ENCODE measurements at places on chromosomes 13 and 19.
A peak's percentile ranks its signal among the peaks of the same experiment; 100 is the strongest.

- no peak for DNase-seq
Measured at GRCh38 chr13:108917581-108917980, 288.2 kb downstream of the MYO16 start.

- DNase-seq, result no peak
Measured at GRCh38 chr19:49761625-49762311, 1.3 kb downstream of the TSKS start.

GRCh38 chr13:28628241-28628640 lies 30.7 kb upstream of the POMP start:
- DNase-seq, result no peak

DNA sequence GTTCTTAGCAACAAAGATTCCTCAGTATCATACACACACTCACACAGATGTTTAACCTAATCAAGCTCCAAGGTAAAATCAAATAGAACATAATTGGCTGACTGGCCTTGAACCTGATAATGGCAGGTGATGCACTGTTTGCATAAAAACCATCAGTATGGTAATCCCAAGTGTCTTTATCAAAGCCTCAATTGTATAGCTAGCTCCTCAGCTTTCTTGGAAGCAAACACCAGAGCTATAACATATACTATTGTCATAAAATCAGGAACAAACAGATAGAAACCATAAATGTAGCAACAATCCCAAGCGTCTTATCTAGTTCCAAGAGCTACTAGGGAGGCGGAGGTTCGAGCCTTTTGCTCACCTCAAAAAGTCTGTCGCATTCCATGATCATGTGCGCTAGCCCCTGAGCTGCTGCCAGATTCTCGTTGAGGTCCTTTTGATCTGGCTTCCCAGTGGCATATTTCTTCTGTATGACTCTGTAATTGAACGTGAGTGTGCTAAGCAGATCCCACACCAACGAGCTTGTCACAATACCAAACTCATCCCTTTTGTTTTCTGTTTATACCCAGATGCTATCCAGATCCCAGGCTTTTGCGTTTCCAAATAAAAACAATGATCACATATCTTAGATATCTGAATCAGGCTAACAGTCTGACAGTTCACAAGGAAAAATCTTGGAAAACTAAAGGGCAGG lies 95.3 kb downstream of the KL start:
- DNase-seq, result no peak

- DNase-seq, result no peak
Measured at GRCh38 chr19:35474104-35474503, 16.2 kb downstream of the KRTDAP start.

DNA sequence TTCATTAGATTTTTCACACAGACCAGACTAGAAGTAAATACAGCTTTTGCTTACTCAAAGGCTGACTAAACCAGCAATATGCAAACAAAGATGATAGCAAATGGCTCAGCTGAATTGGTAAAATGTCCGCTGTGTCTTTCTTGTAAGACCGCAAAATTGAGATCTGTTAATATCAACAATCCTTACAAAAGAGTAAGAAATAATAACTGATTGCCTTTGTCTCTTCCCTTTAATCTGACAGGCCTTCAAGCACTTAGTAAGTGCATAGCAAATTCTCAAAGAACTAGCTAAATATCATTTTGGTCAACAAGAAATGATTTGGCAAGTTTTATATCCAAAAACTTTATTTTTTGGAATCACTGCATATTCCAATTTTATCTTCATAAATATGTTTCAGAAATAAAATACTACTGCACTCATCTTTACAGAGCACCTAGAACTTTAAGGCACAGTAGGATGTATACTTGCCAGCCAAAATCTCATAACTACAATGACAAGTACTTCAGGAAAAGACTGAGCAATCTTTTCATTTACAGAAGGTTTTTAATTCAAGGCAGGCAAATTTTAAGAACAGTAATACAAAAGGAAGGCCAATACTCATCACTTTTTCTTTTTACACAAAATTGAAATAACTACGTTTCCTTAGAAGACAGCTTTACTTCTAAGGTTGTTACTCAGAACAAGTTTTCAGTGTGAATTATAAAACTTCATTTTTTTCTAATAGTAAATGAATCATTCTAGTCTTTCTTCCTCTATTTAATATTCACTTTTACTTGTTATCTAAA lies 1.1 kb downstream of the ELF1 start:
- DNase-seq, result no peak

- no peak for DNase-seq
Measured at GRCh38 chr13:74450525-74450845, 316.3 kb upstream of the KLF12 start.

DNA sequence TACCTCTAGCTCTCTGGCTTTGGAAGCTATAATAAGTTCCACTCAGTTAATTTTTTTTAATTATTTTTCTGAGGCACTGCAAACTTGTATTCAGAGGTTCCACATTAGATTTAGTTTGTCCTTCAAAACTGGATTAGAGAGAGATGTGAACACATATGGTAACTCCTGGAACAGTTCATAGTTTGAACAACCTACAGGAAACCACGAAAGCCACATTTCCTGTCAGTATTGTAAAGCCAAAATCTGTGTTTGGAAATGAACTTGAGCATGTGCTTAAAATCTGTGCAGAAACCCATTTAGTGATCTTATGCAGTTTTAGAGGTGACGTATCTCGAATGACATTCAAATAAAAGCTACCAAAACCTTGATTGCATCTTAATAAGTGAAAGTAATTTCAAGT lies 1952.0 kb downstream of the OLFM4 start:
- DNase-seq, result no peak

- no peak for DNase-seq
Measured at GRCh38 chr19:5228932-5229777, 111.5 kb downstream of the PTPRS start.

GRCh38 chr19:1901940-1902404 lies 3.2 kb upstream of the ADAT3 start:
- DNase-seq, result no peak

DNA sequence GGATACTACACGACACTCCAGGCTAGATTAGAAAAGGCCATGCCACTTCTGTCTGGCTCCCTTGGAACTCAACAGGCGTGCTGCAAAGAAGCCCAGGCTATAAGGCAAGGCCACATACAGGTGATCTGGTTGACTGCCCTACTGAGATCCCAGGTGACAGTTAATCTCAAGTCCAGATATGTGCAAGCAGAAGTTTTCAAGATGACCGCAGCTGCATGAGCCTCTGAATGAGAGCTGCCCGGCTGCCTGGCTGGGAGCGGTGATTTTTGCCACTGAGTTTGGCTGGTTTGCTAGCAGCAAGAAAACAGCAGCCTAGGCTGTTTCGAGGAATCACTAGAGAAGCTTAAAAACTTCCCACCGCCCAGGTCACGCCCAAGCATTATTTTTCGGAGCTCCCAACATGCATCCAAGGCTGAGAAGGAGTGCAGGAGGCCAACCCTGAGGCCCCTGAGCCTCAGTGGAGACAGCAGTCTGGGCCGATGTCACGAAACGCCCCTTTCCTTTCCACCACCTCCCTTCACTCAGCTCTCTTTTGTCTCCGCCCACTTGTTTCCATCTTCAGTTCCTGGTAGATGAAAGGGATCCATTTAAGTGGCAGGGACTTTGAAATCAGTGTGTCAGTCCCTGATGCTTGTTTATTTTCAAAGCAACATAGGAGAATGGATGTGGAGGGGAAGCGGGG lies 14.0 kb upstream of the URI1 start:
- no peak for DNase-seq

GRCh38 chr13:77345150-77345780 lies 18.4 kb upstream of the MYCBP2 start:
- DNase-seq, result peak; percentile 41

GRCh38 chr13:30148786-30149185 lies 158.6 kb downstream of the KATNAL1 start:
- DNase-seq, result no peak

GRCh38 chr13:37889102-37889501 lies 19.5 kb upstream of the TRPC4 start:
- DNase-seq, result no peak

DNA sequence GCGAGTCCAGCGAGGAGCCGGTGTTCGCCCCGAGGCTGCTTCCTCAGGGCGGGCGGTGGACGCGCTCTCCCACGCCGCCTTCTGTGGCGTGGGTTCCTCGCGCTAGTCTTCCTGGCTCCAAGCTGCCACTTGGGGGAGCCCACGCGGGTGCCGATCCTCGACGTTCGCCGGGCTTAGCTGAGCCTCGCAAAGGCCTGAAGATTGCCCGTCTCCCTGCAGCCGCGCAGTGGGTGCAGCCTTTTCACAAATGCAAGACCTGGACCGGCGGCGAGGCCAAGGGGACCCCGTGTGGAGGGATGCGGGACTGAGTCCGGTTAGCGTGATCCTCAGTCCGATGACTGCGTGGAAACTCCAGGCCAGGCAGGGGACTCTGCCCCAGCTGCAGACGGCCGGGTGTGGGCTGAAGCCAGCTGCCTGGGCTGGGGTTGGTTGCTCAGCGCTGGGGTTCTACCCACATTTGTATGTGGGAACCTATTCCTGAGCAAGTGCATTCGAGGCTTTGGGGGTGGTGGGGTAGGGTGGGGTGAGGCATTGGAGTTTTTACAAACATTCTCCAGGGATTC lies 16.6 kb upstream of the LRP3 start:
- DNase-seq, result no peak

DNA sequence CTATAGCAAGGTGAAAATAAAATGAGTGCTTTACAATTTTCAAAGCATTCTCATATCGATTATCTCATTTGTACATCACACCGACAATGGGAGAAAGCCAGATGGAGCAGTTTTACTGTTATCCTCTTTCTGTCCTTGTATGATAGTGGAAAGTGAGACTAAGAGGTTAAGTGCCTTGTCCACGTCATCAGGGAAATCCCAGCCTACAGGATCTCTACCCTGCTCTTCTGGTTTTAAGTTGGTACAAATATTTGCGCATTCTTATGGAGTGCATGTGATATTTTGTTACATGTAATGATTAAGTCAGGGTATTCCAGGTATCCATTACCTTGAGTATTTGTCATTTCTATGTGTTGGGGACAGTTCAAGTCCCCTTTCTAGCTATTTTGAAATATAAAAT lies 12.4 kb upstream of the ENOX1 start:
- no peak for DNase-seq

DNA sequence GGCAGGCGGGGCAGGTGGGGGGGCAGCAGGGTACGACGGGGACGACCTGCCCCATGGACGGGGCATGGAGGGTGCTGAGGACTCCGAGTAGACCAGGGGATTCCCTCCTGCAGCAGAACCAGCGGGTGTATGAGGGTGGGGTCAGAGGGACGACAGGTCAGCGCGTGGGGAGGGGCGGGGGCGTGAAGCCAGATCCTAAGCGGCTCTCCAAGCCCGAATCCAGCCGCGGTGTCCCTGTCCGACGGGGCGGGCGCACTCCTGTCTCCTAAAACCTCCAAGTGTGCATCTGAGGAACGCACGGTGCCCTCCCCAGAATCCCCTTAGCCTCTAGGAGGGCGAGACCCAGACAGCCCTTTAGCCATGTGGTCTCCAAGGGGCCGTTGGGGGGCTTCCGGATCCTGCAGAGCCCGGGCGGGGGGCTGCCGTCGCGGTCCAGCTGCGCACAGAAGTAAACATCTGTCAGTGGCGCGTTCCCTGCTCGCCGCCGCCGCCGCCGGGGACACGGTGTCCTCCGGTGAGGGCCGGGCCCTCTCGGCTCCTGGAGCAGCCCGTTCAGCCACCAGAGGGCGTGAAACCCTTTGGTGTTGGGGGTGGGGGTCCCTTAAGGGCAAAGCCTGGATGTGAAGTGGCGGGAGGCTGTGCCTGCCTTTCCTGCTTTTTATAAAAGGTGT lies 730 bp downstream of the NRTN start:
- peak; percentile 41 for DNase-seq

Data from NCI-H2107 (cell line).